Stimulated activated CD8-positive, alpha-beta memory T cell treated with anti-CD3 and anti-CD28 coated beads, Interleukin-15, amount 100 ng/mL, for 4 hours (primary cell): ENCODE measurements at places on chromosomes 3 and 15.

DNA sequence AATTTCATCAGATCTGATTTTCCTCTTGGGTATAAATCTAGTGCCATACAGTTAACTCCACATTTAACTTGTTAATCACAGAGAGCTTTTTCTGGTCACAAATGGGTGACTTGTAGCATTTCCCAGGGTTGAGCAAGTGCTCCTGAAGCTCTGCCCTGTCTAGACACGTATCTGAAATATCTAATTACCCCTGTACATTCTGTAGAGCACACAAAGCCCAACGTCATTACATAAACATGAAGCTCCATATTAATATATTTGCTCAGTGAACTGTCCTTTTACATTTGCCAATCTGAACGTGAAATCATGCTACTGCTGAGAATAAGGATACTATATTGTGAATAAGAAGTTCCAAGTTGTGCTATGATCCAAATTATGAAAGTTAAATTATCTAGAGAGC, 49.0 kb downstream of the THBS1 start:
- no peak for DNase-seq

- no peak for DNase-seq
These were observed 40.9 kb upstream of the CLSTN2 start for GRCh38 chr3:139893963-139894642.

GRCh38 chr15:36884518-36884875, 215.9 kb downstream of the MEIS2 start:
- DNase-seq: no peak

GRCh38 chr15:26939398-26939797, 31.6 kb upstream of the GABRG3 start:
- no peak for DNase-seq

DNA sequence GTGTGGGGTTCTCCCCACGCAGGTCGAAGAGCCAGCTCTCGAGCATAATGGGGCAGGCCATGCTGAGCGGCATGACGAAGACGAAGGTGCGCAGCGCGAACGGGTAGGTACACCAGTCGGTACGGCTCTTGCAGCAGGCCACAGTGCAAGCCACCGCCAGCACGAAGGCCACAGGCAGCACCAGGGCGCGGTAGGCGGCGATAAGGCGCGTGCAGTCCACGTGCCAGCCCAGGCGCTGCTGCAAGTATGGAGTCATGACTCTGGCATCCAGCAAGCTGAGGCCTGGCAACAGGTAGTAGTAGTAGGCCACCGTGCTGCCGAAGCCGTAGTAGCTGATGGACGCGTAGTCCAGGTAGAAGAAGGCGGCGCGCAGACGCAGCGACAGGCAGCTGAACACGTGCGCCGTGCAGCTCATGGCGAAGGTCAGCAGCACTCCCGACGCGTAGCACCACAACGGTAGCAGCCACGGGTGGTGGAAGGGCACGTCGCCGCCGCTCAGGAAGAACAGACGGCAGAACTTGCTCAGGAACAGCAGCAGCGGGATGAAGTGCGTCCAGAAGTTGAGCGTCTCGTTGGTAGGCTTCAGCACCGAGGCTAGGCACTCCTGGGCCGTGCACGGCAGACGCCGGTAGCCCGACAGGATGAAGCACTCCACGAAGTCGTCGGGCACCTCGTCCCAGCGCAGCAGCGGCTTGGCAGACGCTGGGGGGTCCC, 797 bp downstream of the PAQR9 start:
- DNase-seq: no peak

- DNase-seq: no peak
These were observed 287.5 kb upstream of the CNTN6 start for GRCh38 chr3:805326-805725.
